Metanephros (tissue), 2 donors: ENCODE measurements at places on chromosomes 6 and 20. TPM values are rescaled to one million over a fixed set of nuclear protein-coding genes. Genes with fewer than 3 reads are reported as not detected.

The GABRR1 gene
- total RNA-seq: 2.0 TPM

The ZC3H12D gene
- 1.3 TPM for total RNA-seq

The FOXQ1 gene
- total RNA-seq: 7.4 TPM

The RNF182 gene
- 1.4 TPM for total RNA-seq

The NOX3 gene
- total RNA-seq: 2.1 TPM

The SLA2 gene
- 0.64 TPM for total RNA-seq
